ENCODE measurements at places on chromosomes 7 and 10.

GRCh38 chr10:51389415-51390321 is 309.7 kb downstream of the CSTF2T start:
- peak; percentile 30 for DNase-seq

DNA sequence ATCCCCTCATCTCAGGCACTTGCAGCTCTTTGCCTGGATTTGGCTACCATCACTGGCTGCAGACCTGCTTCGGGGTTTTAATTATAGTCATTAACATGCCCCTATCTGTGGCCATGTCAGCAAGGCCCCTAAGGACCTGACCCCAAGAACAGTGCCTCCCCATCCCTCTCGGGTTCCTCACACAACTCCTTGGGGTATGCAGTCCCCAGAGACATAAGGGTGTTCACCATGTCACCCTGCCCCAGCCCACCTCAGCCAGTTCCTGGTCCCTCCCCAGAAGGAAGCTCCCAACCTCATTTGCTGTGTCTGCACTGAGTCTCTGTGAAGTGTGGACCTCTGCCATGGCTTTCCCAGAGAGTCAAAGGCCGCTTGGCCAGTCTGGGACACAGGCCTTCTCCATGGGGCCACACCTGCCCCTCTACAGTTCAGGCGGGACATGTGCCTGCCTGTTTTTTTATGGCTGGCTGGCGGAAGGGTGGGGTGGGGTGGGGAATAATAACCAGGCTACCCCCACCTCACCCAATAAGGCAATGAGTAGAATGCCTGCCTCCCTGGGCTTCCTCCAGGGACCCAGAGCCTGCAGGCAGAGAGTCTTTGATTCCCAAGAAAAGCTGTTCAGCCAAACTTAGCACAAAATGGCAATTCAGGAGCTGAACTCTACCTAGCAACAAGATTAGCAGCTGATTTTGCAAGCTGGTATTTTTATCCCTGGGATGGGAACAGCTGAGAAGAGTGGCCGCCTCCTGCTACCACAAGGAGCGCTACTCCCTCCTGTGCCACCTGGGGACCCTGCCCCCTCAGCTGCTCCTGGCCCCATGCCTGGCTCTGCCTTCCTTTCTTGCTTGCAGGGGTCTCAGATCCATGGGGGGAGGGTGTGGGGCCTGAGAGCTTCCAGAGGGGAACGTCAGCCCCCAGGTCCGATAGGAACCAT is 23.7 kb upstream of the CAMK2B start:
- no peak for DNase-seq

DNA sequence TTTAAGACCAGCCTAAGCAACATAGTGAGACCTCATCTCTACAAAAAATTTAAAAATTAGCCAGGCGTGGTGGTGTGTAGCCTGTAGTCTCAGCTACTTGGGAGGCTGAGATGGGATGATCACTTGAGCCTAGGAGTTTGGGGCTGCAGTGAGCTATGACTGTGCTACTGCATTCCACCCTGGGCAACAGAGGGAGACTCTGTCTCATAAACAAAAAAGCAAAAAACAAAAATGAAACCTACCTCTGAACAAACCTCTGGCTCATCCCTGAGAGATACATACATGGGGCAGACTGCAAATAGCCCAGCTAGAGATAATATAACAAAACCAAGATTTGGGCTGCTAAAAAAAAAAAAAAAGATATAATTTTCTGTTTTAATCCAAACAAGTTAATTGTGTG is 19.5 kb downstream of the C10orf67 start:
- no peak for DNase-seq

DNA sequence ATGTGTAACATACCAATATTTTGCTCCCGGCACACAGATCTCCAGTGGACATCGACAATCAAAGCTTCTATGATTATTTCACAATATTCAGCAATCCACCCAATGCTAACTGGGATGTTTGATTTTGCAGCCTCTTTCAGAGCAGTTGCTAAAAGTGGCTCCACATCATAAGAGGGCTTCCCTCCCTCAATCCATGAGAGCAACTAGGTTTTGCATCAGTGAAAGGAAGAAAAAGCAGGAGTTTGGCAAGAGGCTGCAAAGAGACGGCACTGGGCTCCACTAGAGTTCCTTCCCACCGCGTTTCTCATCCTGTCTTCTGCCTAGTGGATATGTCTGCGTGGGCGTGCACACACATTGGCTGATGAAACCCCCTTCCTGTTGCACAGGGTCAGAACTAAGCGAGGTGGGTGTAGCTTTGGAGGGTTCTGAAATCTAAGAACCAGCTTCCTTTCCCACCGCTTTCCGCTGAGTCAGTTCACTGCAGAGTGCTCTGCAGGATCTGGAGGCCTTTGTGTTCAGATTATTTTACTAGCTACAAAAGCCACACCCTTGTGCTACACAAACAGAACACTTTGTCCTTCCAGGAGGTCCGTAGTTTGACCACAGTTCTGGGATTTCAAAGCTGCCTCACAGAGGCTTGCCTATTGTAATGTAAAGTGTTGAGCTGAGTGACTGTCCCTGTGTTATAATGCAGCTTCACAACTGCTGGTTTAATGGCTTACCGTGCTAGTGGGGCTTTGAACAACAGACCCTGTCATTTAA is 28.1 kb downstream of the ARL4A start:
- DNase-seq: no peak

DNA sequence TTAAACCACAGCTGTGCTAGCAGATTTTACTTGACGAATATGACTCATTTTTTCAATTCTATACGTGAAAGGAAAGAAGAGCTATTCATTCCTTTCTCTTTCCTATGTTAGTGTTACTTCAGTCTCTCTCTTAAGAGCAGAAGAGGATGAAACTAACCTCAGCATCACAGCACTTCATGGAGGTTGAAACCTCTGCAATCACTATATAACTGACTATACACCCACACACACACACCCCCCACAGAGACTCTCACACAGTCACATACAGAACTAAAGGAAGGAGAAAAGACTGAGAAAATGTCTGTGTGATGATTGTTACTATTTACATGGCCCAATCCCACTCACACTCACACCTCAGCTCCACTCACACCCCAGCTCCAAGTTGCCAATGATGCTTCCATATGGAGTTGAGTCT is 104.2 kb downstream of the KIF20B start:
- DNase-seq: no peak

GRCh38 chr10:19480353-19480752 is 335.9 kb upstream of the PLXDC2 start:
- DNase-seq: no peak

- DNase-seq: peak; percentile 55
Measured at GRCh38 chr10:119517235-119518141, 25.0 kb downstream of the RGS10 start.

DNA sequence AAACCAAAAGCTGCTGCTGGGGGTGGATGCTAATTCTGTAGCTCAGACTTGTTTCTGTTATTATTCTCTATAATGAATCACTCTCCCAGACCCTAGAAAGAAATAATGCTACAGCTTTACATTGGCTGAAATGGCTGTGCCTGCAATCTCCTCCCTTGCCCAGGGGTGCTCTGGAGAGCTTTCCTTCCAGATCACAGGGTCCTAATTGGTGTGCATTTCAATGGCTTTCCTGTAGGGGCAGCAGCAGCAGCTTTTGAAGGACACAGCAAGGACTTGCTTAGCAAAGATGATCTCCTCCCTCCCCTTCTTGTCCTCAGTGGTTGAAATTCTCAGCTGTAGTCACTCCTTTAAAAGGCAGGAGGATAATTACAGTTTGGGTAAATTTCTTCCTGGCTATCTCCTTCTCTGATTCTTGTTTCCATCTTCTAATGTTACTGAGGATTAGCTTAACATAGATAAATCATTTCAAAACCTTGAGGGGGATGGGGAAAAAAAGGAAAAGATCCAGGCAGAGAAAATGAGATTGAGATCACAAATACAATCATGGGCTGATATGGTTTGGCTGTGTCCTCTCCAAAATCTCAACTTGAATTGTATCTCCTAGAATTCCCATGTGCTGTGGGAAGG is 120.2 kb upstream of the CTTNBP2 start:
- no peak for DNase-seq

- DNase-seq: no peak
Measured at GRCh38 chr10:88873757-88874156, 6.3 kb upstream of the STAMBPL1 start.

DNA sequence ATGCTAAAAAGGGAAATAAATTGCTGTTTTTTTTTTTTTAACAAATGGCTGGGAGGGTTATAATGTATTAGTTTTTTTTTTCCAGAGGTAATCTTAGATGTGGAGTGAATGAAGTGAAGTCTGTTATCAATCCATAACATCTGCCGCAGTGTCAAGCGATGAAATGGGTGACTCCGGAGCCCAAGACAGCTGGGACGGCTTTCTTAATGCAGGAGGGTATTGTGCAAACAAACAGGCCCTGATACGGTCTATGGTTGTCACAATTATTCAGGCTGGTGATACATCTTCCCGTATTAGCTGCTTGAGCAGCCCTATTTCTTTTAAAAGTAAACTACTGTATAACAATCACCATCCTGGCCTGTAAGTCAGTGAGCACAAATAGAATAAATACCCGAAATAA is 1231.2 kb downstream of the GATA3 start:
- no peak for DNase-seq

GRCh38 chr10:45418417-45418848 is 44.4 kb downstream of the ALOX5 start:
- no peak for DNase-seq

- no peak for DNase-seq
Measured at GRCh38 chr10:117536866-117537435, 5.6 kb upstream of the EMX2 start.

DNA sequence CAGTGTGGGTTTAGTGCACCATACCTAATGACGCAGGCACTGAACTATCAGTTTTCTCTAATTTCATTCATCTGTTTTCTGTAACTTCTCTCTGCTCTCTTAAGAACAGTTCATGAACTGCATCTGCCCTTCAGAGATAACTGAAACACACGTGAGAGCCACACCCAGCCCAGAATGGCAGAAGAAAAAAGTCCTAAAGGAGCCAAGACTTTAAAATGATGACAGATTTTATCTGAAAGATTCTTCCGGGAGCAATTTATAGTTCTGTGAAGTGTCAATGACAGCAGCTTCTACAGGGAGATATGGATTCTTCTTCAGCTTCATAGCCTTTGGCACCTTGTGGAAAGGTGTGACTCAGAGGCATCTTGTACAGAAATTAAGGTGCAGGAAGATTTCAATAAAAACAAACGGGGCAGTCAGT is 211.5 kb upstream of the SLC26A5 start:
- no peak for DNase-seq

GRCh38 chr7:64046041-64046389 is 781 bp downstream of the ZNF727 start:
- DNase-seq: no peak

DNA sequence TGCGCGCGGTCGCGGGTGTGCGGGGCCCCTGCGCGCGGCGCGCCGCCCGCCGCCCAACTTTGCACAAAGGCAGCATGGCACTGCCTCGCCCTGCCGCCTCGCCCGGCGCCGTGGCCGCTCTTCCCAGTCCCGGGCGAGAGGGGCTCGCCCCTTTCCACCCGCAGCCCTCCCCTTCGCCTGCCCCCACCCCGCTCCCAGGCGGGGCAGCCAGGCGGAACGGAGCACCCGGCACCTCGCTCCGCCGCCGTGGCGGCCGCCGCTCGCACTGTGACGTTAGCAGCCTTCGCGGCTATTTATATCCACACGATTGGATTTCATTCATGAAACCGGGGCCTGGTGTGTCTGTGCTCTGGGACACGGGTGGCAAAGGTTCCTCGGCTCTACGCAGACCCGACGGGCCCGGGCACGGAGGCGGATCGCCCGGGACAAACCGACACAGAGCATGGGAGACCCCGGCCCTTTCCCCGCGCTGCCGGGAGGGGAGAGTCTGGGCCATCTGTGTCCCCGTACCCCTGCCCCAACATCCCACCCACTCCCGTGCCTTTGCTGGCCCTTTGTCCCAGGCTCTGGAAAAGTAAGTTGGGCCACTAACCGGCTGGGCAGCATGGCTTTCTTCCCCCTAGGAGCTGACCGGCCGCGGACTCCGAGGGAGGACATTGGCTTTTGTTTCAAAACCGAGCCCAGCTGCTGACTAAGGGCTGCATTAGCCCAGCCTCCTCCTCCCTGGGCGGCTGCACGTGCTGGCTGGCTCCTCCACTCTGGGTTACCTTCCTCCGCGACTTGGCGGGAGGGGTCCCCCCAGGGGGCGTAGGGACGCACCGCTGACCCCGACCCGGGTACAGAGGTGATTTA is at the start of gene RHOBTB1:
Gene RHOBTB1, minus strand, starts transcription at position 128 of the 852 bp plus-strand sequence. CDS start 32,643 bp downstream, outside the sequence.
- DNase-seq: no peak

DNA sequence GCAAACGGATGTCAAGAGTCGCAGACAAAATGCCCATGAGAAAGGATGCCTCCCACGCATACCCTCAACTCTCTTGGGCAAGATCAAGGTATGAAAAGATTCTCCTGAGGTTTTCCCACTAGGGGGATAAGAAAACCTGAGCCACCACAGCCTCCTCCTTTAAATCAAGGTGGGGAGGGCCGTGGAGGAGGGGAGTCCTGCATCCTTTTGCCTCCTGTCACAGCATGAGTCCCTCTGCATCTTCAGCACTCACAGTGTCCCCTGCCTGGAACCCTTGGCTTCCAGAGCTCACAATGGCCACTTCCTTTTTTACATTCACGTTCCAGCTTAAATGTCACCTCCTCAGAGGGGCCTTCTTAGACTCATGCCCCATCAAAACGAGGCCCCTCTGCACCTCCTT is 207.6 kb downstream of the GLI3 start:
- DNase-seq: no peak

- no peak for DNase-seq
Measured at GRCh38 chr7:130367088-130367755, 13.1 kb upstream of the CPA1 start.

DNA sequence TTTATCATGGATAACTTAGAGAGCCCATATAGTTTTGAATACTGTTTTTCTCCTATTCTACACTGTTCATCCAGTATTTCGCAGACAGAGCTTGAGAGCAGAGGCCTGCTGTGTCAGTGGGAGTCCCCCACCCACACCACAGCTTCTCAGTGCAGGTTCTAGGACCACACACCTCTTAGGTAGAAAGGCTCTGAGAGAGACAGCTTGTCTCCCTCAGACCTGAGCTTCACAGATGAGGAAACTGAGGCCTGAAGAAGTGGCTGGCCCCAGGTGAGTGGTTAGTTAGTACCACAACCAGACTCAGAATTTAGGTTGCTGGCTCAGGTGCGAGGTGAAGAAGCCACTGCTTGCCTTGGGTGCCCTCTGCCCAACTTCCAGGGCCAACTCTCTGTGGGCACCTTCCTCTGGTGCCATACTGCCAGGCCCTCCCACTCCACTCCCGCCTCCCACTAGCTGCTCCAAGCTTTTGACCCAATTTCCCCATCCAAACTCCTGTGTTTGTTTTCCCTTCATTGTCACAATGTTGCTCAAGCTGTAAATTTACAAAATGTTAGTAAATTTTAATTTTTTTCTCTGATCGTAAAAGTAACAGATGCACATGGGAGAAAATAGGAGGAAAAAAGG is 7.6 kb upstream of the HILPDA start:
- no peak for DNase-seq

GRCh38 chr10:282294-283139 is 147.3 kb downstream of the ZMYND11 start:
- DNase-seq: no peak

- DNase-seq: no peak
Measured at GRCh38 chr7:152108359-152108758, 82.9 kb downstream of the GALNT11 start.

- DNase-seq: no peak
Measured at GRCh38 chr7:47896809-47897423, 51.4 kb downstream of the PKD1L1 start.
